ENCODE measurements at places on chromosomes 7 and 10.
A peak's percentile ranks its signal among the peaks of the same experiment; 100 is the strongest.

- no peak for DNase-seq
Observed at GRCh38 chr10:127506094-127506493, 43.0 kb upstream of the NPS start.

DNA sequence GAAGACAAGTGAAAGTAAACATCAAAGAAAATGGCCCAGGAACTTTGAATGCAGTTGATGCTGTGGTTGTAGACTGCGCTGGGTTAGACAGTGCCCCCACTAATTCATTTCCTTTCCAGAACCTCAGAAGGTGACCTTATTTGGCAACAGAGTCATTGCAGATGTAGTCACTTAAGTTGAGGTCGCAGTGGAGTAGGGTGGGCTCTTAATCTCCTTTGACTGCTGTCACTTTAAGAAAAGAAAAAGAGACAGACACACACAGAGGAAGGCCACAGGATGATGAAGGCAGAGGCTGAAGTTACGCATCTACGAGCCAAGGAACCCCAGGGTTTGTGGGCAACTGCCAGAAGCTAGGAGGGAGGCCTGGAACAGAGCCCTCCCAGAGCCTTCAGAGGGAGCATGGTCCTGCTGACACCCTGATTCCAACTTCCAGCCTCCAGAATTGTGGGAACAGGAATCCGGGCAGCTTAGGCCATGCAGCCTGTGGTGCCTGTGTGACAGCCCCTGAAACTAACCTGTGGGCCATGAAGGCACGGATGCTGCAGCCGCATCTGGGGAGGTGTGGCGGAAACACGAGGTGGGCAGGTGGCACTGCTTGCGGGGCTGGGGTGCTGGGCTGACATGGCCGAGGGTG, 107.6 kb downstream of the PRKAG2 start:
- no peak for DNase-seq

DNA sequence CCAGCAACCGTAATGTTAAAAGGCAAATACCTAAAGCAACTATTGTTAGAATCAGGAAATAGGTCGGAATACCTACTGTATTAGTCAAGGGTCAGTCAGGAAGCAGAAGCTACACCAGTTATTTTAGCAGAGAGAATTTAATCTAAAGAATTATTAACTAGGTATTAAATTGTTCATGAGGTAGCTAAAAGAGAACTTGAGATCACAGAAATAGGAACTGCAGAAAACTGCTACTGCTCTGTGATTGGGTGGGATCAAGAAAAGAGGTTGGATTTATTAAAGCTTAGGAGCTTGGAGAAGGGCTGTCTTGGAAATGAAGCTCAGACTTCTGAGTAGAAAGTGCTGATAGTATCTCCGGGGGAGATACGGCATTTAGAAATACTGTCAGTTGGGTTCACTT, 20.0 kb upstream of the ZNF438 start:
- no peak for DNase-seq

GRCh38 chr10:14779001-14779651, 4.4 kb upstream of the FAM107B start:
- DNase-seq, result no peak

- no peak for DNase-seq
Observed at GRCh38 chr7:136000288-136000913, 23.2 kb upstream of the MTPN start.

GRCh38 chr10:104527013-104527412, 114.1 kb upstream of the SORCS3 start:
- DNase-seq, result no peak

GRCh38 chr10:74875966-74876365, 49.6 kb downstream of the KAT6B start:
- no peak for DNase-seq

GRCh38 chr10:102410429-102411073, 8.0 kb downstream of the PSD start:
- no peak for DNase-seq

DNA sequence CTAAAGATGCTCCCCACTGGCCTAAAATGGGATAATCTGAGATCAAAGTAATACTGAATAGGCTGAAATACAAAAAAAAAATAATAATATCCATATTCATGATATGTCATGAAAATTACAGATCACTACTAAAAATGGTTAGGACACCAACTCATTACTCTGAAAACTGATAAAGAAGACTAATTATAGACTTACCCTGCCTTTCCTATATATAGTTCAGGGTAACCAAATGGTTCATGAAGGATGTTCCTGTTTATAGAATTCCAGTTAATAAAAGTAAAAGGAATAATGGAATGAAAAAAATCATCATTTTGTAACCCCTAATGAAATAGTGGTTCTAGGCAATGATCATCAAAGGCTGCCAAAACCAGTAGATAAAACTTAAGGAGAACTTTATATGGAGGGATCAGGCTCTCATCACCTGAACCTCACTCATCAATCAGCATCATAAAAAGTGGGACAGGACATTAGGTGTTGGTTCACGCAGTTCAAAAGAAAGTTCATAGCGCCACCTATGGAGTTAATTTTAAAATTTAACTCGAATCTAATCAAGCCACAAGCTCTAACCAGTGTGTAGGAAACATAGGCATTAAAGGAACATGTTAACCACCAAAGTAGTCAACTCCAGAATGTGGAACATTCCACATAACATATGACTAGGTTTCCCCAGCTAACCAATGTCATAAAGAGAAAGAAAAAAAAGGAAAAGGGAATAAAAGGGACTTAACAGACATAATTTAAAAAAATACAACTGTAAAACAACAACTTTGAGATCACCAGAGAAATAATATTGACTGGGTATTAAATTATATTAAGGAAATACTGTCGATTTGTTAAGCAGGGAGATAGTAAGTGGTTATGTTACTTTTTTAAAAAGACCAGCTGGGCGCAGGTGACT, 35.7 kb downstream of the P4HA1 start:
- DNase-seq, result peak; percentile 4

GRCh38 chr10:1515121-1515779, 222.1 kb downstream of the ADARB2 start:
- DNase-seq, result no peak

DNA sequence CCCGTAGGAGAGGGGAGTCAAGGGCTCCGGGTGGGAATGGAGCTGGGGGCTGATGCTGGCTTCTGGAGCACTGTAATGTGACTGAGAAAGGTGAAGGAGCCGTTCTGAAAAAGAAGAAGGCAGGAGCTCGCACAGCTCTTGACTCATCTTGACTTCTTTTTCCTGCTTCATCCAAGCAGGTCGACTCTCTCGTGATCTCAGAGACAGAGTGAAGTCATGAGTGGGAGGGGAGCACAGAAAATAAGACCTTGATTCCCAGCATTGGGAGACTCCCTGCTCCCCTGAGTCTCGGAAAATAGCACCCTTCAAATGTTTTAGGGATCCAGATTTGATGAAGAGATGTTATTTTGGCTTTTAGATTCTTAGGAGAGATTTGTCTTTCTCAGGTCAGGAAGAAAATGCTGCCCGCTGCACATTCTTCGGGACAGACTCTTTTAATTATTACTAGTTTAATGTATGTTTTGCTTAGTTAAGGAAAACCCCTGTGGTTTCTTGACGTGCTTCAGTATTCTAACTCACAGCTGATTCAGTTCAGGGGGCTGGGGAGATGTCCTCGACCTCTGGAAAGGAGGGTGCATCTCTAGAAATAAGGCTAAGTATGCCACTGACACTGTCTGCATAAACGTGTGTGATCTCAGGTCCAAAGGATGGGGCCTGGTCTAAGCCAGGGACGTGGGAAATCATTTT, 34.1 kb downstream of the EGFR start:
- DNase-seq, result no peak

DNA sequence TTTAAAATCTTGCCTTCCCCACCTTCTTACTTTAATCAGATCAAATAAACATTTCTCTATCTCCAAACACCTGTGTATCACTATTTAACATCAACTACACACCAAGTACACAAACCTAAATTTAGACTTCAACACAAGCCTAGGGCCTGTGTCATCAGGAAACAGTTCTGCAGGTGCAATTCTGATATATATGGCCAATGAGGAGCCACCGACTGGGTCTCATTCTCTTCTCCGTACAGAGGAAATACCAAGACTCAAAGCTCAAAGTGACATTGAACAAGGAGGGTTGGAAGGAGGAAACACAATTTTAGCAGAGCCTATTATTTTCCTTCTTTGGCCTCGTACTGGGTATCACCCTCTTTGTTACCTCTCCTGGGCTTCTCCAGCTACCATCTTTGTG, 152.6 kb upstream of the PRR15 start:
- DNase-seq, result no peak

- DNase-seq, result no peak
Observed at GRCh38 chr7:106535234-106535932, 125.6 kb downstream of the CCDC71L start.

DNA sequence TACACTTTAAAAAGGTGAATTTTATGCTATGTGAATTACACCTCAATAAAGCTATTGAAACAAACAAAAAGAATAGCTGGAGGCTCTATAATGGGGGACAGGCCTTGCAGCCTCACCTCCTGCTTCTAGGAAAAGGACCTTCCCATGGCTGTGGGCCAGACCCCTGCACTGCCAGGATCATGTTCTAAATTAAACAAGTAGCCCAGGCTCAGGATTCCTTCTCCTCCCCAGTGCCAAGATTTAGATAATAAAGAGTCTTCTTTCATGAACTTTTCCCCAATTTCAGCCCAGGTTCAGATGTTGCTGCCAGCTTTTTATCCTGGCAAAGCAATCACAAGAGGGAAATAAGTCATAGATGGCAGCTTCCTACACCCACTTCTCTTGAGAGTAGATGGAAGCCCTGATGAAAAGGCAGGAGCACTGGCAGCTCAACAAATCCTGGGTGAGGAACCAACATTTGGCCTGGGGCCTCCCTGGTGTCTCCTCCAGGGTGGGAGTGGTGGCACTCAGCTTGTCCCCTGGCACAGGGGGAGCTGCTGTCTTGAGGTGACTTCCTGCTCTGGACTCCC, 22.2 kb upstream of the CAMK2B start:
- no peak for DNase-seq

- no peak for DNase-seq
Observed at GRCh38 chr10:5428133-5428532, 15.8 kb downstream of the NET1 start.

GRCh38 chr10:92184977-92185376, 105.9 kb downstream of the CPEB3 start:
- no peak for DNase-seq

- no peak for DNase-seq
Observed at GRCh38 chr10:11489591-11489990, 121.9 kb downstream of the USP6NL start.

DNA sequence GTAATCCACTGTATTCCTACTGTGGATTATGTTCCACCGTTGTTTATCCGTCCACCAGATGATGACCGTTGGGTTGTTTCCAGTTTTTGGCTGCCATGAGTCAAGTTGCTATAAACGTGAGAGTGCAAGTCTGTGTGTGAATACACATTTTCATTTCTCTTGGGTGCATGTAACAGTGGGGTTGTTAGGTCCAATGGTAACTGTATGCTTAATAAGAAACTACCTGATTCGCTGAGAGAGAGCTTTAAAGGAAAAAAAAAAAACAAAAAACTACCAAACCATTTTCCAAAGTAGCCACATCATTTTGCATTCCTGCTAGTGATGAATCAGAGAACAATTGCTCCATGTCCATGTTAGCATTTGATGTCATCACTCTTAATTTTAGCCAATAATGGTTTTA, 15.9 kb downstream of the UBN2 start:
- no peak for DNase-seq

GRCh38 chr7:157273208-157274093, 63.4 kb upstream of the DNAJB6 start:
- DNase-seq, result peak; percentile 42

GRCh38 chr7:50330696-50331095, 26.2 kb downstream of the IKZF1 start:
- no peak for DNase-seq

DNA sequence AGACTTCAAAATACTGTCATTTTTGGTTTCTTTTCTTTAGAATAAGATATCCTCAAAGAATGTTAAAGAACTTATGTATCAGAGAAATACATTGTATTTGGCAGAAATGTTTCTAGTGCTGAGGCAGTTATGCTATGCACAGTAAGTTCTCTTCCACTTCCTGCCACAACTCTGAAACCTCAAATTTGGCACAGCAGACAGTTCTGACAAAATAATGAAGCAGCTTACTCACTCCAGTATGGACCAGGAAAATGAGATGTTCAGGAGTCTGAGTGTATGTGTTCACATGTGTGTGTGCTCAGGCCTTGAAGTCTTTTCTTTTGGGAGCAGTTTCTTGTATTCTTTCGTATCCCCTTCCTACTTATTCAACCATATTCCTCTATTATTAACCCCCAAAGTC, 197.0 kb upstream of the AGK start:
- no peak for DNase-seq

DNA sequence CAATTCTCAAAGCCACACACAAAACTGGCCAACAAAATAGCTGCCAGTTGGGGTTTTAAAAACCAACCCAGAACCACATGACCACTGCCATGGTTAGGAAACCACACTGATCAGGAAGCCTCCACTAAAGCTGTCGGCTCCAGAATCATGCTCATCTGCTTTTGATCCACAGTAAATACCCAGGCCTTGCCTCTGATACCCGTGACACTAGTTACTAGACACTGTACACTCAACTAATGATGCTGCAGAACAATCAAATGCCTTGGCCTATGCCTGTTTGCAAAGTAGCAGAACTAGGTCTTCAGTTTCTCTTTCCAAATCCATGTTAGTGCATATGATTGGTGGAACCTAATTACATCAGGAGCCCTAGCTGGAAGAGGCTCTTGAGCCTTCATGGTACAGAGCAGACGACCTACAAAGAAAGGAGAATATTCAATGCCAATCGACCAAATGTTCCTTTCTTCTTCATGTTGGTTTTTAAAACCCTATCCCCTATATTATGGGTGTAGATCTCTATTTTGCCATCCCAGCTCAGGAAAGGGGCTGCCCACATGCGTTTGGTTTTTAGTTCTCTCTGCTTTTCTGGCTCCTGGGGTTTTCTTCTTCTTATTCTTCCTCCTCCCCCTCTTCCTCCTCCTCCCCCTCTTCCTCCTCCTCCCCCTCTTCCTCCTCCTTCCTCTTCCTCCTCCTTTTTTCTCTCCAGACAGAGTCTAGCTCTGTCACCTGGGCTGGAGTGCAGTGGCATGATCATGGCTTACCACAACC, 76.6 kb downstream of the CNNM2 start:
- DNase-seq, result no peak
